ENCODE measurements at places on chromosomes 5 and 9. TPM values are rescaled to one million over a fixed set of nuclear protein-coding genes. Genes with fewer than 3 reads are reported as not detected.

GRCh38 chr5:124466011-124466410 lies 280.4 kb downstream of the ZNF608 start:
- no peak for DNase-seq

DNA sequence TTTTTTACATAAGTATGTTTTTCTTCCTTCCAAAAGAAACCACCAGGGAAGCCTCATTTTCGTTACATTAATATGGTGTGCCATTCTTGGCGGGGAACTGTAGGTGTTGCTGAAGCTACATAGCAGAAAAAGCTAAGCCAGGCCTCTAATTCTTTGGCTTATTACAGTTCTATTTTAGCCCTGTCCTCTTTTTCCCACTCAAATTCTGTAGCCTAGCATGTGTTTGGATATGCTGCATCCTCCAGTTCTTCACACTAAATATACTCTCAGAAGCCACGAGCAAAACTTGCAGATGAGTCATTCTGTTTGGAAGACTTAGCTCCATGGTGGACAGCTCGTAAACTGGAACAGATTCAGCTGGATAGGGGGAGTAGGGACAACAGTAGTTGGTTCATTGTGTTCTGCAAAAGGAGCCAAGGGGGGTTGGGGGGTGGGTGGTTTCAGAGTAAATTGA lies 369.4 kb downstream of the TMEM161B start:
- no peak for DNase-seq

The SLC6A3 gene
- total RNA-seq = not detected

DNA sequence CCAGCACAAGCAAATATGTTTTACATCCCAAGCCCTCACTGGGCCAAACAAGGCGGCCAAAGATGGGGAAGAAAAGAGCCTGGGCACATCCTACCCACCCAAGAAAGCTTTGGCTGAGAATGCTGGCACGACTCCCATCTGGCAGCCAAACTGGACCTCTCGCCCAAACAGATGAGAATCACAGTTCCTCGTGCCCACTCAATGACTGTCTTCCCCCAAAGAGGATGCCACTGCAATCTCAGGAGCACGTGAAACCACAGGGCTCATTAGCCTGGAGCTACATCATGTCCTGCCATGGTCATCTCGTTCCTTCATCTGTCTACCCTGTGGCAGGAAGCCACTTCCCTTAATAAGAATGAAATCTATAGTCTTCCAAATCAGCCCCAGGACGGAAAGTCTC lies 536.8 kb downstream of the BNC2 start:
- DNase-seq = peak; percentile 17

The TSSK1B gene
- not detected for total RNA-seq

- DNase-seq = no peak
Observed at GRCh38 chr5:87282269-87282668, 14.6 kb downstream of the RASA1 start.

The SLC4A9 gene
- total RNA-seq = not detected

DNA sequence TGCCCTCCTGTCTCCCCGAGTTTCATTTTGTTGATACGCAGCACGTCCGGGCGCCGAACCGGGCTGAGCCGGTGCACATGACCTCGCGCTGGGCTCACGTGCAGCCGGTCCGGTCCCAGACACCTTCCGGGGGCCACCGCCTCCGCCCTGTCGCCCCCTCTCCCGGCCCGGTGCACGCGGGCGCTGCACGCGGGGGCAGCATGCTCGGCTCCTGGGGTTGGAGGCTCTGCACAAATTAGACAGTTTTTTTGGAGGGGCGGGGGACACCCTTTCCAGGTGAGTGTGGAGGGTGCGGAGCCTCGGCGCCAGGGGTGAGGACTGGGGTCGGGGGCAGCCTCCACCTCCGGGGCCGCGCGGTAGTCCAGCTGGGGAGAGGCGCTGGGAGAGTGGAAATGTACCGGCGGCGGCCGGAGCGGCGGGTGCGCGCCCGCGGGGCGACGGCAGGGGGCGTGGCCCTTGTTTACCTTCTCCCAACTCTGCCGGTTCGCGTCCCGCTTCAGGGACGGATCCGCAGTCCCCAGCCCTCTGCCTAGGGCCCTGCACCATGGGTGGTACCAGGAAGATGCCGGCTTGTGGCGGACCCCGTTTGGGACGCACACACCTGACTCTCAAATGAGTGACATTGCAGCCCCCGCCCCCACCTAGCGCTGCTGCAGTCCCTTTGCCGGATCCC lies 1.1 kb downstream of the JADE2 start:
- peak; percentile 57 for DNase-seq

DNA sequence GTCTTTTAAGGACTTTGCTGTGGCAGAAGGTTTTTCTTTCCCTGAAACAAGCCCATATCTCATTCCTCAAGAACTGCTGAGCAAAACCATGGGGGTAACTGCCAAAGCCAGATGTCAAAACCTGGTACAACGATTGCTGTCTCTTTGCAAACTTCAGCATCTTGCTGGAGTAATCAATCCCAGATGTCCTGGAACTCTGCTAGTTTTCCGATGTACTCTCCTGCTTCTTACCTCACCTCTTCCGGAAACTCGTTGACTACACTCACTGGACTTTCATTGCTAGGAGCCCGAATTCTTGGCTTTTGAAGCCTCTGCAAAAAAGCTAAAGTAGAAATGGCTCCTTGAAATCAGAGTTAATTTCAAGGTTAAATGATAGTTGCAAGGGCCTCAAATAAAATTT lies 23.3 kb downstream of the RAD1 start:
- DNase-seq = no peak

DNA sequence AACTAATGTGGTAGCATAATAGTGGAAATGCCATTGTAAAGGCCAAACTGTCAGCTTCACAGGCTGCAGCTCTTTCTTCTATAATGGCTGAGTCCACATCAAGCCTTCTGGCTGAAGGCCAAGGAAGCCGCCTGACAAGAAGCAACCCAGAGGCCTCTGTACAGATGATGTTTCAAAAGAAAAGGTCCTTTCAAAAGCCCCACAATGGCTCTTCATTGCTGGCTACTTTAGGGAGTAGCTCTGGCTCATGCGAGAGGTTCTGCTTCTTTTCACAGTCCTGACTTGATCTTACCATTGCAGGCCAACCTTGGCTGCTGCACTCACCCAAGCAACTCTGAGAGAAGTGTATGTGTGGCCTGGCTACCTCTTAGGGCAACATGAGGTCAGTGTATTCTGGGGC lies 54.5 kb upstream of the EQTN start:
- no peak for DNase-seq

The ADCY2 gene
- 0.48 TPM for total RNA-seq

- no peak for DNase-seq
Observed at GRCh38 chr5:151258816-151259215, 5.8 kb downstream of the GM2A start.
